ENCODE measurements at places on chromosomes 5 and 9.

- DNase-seq = no peak
Observed at GRCh38 chr9:29717631-29718030, 2144.3 kb upstream of the C9orf72 start.

GRCh38 chr5:24161559-24161958, 483.2 kb downstream of the CDH10 start:
- DNase-seq = no peak

DNA sequence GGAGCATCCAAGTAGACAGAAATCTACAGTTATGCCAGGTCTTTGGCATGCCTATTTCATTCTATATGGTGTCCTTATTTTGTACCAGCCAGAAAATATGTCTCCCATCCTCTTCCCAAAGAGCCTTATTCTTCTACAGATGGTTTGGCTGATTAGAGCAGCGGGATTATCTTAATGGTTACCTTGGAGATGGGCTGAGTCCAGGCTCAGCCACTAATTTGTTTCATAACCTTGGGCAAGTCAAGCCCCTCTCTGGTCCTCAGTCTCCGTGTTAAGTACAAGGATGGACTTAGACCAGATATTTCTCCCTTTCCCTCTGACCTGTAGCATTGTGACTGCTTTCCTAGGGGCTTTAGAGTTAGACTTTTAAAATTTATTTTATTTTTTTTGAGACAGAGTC, 11.1 kb upstream of the GLE1 start:
- DNase-seq = no peak

- DNase-seq = no peak
Observed at GRCh38 chr5:38832810-38833209, 13.0 kb upstream of the OSMR start.

DNA sequence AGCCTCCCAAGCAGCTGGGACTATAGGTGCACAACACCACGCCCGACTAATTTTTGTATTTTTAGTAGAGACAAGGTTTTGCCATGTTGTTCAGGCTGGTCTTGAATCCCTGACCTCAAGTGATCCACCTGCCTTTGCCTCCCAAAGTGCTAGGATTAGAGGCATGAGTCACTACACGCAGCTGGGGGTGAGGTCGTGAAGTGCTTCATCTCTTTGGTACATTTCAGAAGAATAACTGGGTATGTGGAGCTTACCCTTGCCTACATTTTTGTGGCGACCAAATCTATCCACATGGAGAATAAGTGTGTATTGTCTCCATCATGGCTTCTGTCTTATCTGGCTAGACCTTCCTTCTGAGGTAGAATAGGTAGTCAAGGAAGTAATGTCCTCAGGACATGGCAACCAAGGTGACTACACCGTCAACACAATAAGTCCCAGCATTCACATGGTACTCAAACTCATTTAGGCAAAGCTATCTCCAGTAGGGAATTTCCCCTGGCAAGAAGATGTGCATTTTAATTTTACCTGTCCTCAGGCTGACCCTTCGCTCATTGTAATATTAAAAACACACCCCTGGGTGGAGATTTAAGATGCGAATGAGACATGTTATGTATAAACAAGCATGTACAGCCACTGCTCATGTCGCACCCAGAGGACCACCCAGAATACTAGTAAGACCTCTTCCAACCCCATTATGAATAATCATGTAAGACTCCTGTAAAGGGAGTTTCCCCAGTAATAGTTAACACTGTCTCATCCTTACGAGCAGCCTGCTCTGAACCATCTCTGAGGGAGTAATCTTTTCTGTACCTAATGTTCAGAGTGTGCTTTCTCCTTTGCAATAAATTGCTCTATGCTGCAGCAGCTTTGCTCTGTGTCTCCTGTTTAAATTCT, 1173.2 kb downstream of the TAF11L14 start:
- DNase-seq = no peak

DNA sequence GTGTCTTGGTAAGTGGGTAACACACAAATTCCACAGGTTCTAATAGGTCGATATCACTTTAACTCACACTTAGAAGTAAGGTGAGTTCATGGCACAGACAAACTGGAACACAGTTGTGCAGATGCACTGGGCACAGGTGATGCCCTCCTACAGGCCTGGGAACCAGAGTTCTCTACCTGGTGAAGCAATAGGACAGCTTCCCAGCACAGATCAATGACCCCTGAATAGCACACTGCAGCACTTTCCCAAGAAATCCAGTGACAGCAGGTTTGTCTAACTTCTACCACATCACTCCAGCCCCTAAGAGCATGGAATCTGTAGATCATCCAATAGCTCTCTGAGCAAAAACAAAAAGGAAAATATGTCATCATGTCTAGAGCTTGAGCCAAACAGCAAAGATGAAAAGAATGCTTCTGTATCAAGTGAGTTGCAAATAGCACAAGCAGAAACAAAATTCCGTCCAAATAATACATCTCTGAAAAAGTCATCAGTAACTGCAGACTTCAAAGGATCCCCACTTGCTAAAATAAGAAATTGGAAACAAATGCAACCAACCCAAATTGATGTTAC, 33.5 kb downstream of the MOCS2 start:
- no peak for DNase-seq

DNA sequence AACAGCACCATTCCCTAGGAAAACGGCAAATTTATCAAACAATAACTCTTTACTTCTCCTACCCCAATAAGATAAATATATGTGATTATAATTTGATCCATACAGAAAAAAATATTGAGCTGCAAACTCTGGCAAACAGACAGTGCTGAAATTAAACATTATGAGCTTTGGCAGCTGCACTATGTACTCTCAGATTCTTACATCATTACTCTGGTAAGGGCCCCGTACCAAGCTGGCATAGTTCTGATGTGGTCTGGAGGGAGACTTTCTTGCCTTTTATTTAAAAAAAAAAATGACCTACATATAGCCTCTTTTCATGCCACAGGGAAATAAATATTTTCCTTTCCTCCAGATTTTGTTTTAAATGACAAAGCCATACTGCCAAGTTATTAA, 95.0 kb downstream of the NR6A1 start:
- no peak for DNase-seq

- no peak for DNase-seq
Observed at GRCh38 chr5:62450259-62450658, 37.7 kb downstream of the IPO11 start.

- DNase-seq = no peak
Observed at GRCh38 chr5:137621861-137622823, 113.7 kb downstream of the KLHL3 start.

GRCh38 chr9:105157171-105157583, 87.3 kb upstream of the SLC44A1 start:
- no peak for DNase-seq

GRCh38 chr9:135809166-135809565, 98.2 kb downstream of the CAMSAP1 start:
- DNase-seq = no peak

- no peak for DNase-seq
Observed at GRCh38 chr9:35687306-35687705, 2.4 kb downstream of the TPM2 start.

DNA sequence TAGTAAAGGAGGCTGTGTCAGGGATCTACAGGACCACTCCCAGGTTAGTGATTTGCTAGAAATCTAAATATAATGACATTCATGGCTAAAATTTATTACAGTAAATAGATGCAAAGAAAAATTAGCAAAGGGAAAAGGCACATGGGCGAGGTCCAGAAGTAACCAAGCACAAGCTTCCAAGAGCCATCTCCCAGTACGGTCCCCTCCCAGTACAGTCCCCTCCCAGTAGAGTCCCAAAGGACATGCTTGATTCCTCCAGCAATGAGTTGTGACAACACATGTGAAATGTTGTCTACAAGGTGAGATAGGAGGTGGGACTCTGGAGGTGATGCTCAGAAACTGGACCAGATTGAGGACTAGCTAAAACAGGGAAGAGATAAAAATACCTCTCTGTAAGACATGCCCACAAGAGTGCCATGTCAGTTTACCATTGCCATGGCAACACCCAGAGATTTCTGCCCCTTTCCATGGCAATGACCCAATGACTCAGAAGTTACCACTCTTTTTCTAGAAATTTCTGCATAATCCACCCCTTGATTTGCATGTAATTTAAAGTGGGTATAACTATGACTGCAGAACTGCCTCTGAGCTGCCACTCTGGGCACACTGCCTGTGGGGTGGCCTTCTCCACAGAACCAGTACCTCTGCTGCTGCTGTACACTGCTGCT, 27.9 kb upstream of the CEMIP2 start:
- DNase-seq = no peak

GRCh38 chr9:89225587-89225986, 47.0 kb upstream of the SHC3 start:
- DNase-seq = peak; percentile 30

DNA sequence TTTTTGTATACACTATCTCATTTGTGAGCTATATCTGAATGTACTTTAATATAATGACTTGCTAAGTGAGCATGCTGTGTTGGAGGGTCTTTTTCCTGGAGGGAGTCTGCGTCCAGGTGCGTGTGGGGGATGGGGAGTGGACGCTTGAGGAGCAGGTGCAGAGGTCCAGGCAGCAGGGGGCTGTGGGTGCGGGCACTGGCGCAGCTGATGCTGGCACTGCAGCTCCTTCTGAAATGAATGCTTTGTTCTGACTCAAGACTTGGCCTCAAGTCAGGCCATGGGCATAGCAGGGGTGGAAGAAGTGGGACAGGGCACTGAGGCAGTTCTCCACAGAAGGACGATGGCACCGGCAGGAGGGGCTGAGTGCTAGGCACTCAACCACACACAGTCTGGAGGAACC, 165.7 kb upstream of the IRX1 start:
- DNase-seq = no peak

GRCh38 chr9:136695435-136695895, 8.2 kb upstream of the AGPAT2 start:
- DNase-seq = no peak

GRCh38 chr9:74960561-74960960, 7.8 kb upstream of the C9orf40 start:
- no peak for DNase-seq

GRCh38 chr9:77647267-77648233, 572 bp downstream of the GNA14 start:
- peak; percentile 24 for DNase-seq

- DNase-seq = no peak
Observed at GRCh38 chr5:179198825-179199224, 138.7 kb downstream of the ZNF354C start.

GRCh38 chr5:179588166-179588565, 35.3 kb downstream of the HNRNPH1 start:
- DNase-seq = no peak

DNA sequence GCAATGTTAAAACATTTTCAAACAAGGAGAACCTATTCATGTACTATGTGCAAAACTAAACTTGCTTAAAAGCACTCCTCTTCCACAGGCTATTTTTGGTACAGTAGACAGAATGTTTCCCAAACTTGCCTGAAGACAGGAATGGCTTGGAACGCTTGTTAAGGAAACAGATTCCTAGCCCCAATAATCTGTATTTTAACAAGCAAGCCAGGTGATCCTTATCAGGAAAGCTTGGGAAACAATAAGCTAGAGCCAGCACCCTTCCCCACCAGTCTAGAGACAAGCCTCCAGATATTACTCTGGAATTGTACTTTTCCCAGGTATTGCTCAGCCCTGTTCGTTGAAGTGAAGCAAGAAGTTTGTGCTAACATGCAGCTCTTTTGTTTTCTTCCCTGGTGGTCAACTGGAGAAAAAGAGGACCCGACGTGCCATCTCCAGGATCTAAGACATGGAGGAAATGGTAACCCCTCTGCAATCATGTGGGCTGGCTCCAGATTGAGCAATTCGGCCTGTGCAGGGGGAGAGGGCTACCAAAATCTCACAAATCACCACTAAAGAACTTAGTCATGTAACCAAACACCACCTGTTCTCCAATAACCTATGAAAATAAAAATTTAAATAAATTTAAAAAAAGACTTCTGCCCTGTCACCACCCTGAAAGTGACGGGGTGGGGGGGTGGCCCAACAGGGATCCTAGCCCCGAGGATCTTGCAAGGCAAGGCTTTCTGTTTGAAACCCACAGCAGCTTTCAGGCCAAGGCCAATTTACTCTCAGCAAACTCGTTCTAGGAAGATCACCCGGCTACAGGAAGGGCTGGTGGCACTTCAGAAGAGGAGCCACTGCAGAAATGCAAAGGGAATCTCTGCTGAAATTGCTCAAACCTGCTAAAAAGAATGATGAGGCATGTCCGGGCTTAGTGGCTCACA, 48.6 kb downstream of the SHB start:
- DNase-seq = no peak

- no peak for DNase-seq
Observed at GRCh38 chr5:79694183-79694582, 4.5 kb downstream of the CMYA5 start.

GRCh38 chr9:37329576-37329975, 92.9 kb upstream of the GRHPR start:
- no peak for DNase-seq

- peak; percentile 59 for DNase-seq
Observed at GRCh38 chr5:160930406-160930805, 78.4 kb upstream of the ATP10B start.

- DNase-seq = no peak
Observed at GRCh38 chr9:113599646-113600022, 136.1 kb downstream of the RGS3 start.

GRCh38 chr9:137474271-137474670, 15.1 kb upstream of the NSMF start:
- no peak for DNase-seq

DNA sequence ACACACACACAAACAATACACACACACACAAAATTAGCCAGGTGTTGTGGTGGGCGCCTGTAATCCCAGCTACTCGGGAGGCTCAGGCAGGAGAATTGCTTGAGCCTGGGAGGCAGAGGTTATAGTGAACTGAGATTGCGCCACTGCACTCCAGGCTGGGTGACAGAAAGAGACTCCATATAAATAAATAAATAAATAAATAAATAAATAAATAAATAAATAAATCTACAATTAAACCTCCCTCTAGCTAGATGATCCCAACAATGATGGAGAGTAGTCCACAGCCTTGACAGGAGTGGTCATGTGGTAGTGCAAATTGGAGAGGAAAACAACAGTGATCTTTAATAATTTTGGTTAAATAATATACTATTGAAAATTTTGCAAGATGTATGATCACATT, 1739.0 kb upstream of the C9orf72 start:
- DNase-seq = no peak

DNA sequence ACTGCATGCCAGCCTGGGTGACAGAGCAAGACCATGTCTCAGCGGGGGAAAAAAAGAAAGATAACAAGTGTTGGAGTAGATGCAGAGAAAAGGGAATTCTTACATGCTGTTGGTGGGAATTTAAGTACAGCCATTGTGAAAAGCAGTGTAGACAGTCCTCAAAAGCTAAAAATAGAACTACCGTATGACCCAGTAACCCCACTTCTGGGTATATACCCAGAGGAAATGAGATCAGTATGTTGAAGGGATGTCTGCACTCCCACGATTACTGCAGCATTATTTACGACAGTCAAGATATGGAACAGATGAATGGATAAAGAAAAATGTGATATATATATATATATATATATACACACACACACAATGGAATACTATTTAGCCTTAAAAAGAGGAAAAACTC, 225.3 kb upstream of the SLC24A2 start:
- DNase-seq = no peak

GRCh38 chr9:14313378-14313940, 482 bp downstream of the NFIB start:
- DNase-seq = no peak

GRCh38 chr5:134273642-134274395, 47.9 kb upstream of the PPP2CA start:
- no peak for DNase-seq
